ENCODE measurements at places on chromosomes 6 and 20.

DNA sequence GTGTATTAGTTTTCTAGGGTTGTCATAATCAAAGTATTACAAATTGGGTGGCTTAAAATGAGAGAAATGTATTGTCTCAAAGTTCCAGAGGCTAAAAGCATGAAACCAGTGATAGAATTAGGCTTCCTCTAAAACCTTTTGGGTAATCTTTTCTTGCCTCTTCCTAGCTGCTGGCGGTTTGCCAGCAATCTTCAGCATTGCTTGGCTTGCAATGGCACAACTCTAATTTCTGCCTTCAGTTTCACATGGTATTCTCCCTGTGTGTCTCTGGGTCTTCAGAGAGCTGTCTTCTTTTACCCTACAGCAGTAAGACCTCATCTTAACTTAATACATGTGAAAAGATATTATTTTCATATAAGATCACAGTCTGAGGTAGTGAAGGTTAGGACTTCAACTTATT, 479.1 kb upstream of the GJE1 start:
- DNase-seq, result no peak

GRCh38 chr20:6164421-6165341, 41.9 kb upstream of the FERMT1 start:
- DNase-seq, result no peak

DNA sequence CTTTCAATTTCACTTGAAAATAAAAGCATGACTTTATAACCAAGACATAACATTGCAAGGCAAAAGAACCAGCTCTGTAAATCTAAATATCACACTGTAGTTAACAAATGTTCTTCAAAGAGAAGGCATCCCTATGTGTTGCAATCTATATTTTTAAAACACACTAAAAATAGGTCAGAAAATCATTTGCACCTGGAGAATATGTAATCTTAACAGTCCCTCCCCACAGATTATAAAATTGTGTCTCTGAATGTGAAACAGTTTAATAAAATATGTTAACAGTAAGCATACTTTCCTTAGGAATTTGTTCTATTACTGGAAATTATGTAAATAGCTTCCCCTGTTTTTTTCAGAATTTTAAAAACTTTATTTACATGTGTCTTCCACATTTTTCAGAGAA, 351.9 kb downstream of the COL12A1 start:
- DNase-seq, result no peak

DNA sequence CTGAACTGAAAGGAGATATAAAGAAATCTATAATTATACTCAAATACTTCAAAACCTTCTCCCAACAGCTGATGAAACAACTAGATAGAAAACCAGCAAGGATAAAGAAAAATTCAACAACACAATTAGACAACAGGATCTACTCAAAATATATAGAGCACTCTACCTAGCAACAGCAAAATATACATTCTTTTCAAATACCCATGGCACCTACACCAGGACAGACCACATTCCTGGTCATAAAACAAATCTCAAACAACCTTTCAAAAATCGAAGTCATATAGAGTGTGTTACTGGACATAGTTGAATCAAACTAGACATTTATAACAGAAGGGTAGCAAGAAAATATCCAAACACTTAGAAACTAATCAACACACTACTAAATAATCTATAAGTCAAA, 43.2 kb downstream of the RNF24 start:
- no peak for DNase-seq

GRCh38 chr6:50816115-50816675, 2.5 kb upstream of the TFAP2B start:
- peak; percentile 37 for DNase-seq
